ENCODE measurements at places on chromosomes 7 and 10. TPM values are rescaled to one million over a fixed set of nuclear protein-coding genes. Genes with fewer than 3 reads are reported as not detected.

GRCh38 chr10:60310740-60311139, 78.9 kb downstream of the ANK3 start:
- H3K27ac ChIP-seq = no peak overlapping the region
- H3K36me3 ChIP-seq = no peaks in the 10 kb centered on the region
- H3K4me3 ChIP-seq = no peak overlapping the region

- H3K36me3 ChIP-seq = no peaks in the 10 kb centered on the region
- no peak overlapping the region for H3K27ac ChIP-seq
- H3K4me3 ChIP-seq = no peak overlapping the region
Measured at GRCh38 chr7:71868797-71869196, 543.3 kb downstream of the CALN1 start.

DNA sequence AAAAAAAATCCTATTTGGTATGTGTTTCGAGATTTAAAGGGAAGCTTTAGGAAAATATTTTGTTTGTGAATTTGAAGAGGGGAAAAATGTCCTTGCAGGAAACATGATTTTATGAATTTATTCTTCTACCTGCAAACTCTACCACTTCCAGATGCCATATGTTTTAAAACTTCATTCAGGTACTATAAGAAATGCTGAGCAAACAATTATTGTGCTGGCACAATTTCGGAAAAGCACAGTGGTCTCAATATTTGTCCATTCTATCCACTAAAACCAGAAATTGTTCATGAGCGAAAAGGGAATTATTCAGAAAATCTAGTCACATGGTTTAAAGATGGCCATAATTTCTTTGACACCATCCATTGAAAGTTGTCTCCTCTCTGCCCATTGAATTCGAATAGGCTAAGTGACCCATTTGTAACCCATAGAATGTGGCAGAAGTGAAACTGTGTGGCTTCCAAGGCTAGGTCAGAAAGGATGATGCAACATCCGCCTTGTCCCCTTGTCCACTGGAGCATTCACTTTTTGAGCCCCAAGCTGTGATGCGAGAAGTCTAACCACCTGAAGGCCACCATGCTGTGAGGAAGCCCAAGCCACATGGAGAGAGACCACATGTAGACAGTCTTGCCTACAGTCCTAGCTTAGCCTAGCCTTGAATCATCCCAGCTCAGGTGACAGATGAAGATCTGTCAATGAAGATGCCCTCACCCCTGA, 189.8 kb upstream of the PRKCQ start:
- H3K4me1 ChIP-seq = no peaks in the 10 kb centered on the region
- no peaks in the 10 kb centered on the region for H3K36me3 ChIP-seq
- H3K4me3 ChIP-seq = no peak overlapping the region
- DNase-seq = no peak
- no peaks in the 10 kb centered on the region for H3K27me3 ChIP-seq

DNA sequence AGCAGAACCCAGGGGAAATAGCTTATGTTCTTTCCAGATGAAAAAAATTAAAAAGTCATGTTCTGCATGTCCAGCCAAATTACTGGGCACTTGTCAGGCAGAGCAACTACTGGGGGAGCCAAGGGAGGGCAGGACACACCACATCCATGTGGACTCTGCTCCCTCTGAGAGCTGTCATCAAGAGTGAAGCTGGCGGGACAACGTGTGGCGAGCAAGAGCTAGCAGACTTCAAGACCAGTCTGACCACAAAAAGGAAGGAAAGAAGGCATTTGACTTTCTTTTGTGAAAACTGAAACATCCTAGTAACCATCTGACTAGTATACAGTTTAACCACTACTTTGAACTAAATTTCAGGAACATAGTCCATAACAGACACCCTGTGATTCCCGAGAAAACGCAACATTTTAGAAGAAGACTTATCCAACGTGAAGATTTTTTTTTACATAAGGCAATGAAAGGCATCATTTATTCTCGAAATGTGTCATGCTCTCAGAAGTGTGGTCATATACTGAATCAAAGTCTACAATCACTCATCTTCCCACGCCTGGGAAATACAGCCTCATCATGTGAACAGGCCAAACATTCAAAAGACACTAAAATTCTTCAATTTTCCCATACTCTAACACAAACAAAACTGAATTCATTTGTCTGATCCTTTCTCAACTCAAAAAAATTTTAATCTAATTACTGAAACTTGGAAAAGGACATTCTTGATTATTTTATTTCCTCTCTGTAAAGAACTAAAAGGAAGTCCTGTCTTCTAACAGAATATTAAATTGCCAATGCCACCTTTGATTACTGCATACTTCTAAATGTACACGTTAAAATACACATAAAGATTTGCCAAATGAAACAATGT, 15.5 kb downstream of the CYTH3 start:
- no peaks in the 10 kb centered on the region for H3K36me3 ChIP-seq
- DNase-seq = no peak
- no peak overlapping the region for H3K4me3 ChIP-seq
- no peak overlapping the region for H3K27ac ChIP-seq
- H3K27me3 ChIP-seq = no peaks in the 10 kb centered on the region

ANKRD1 gene
- total RNA-seq = 0.13 TPM

DNA sequence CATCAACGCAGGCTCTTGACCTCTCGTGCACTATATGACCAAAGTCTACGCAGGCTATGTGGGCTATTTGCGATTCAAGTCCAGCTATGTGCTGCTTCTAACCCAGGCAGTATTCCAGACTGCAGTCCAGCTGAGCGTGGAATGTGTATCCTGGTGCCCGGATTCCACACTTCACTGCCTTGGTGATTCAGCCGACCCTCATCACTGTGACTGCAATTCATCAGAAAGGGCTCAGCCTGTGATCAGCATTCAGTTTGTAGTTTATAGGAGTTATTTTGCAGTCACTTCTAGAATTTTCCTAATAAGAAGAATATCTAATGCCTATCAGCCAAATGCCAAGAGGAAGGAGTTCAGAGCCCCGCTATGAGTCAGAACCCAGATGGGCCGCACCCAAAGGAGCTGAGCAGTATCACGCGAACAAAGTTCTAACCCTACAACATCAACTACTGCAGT, 119.8 kb upstream of the LANCL2 start:
- no peak overlapping the region for H3K27ac ChIP-seq
- DNase-seq = no peak
- H3K4me3 ChIP-seq = no peak overlapping the region
- no peaks in the 10 kb centered on the region for H3K27me3 ChIP-seq

Data from H9 (cell line).